ENCODE measurements at places on chromosomes 4 and X.

DNA sequence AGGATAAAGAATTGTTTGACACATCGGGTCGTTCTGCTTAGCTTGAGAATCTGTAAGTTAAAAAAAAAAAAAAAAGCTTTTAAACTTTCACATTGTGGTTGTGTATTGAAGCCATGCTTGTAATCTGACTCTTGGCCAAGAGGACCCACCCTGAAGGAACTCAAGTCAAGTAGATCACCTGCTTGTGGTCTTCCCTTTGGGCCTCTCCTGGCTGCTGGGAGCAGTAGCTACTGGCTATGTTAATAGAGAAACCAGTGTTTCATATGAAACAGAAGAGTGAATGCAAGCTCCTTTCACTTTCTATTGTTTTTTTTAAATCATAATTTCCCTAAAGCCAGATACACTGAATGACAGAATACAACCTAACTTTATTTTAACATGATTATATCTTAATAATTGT is 402.4 kb upstream of the NDST4 start:
- no peak for DNase-seq

DNA sequence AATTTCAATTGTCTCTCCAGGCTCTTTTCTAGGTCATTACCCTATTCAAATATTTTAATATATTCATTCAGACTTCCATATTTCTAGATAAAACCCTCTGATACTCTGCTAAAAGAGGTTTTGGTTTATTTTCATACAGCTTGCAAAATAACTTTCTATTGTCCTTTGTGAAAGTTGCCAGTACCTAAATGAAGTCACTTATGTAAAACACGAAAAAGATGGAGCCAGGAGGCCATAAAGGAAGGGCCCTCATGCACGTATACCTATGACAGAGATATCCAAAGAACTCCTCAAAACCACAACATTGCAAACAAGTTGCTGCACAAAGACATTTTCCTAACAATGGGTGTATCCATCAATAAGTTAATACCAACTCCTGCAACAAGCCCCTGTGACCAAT is 25.7 kb upstream of the ELOVL6 start:
- DNase-seq: no peak

DNA sequence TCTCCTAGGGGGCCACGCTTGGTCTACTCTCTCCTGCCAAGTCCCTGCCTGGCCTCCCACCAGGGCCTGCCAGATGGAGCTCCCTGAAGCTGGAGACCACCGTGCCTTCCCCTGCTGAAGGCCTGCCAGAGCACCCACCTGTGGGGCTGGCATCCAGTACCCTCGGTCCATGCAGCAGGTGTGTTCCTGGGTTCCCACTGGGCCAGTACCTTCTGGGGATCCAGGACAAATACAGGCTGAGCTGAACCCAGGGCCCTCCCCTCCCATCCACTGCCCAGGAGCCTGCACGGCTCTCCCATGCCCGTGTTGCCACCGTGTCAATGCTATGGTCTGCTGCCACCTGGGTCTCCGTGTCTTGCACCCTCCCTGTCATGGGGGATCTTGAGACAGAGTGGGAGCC is 68.8 kb downstream of the ABLIM2 start:
- DNase-seq: no peak

DNA sequence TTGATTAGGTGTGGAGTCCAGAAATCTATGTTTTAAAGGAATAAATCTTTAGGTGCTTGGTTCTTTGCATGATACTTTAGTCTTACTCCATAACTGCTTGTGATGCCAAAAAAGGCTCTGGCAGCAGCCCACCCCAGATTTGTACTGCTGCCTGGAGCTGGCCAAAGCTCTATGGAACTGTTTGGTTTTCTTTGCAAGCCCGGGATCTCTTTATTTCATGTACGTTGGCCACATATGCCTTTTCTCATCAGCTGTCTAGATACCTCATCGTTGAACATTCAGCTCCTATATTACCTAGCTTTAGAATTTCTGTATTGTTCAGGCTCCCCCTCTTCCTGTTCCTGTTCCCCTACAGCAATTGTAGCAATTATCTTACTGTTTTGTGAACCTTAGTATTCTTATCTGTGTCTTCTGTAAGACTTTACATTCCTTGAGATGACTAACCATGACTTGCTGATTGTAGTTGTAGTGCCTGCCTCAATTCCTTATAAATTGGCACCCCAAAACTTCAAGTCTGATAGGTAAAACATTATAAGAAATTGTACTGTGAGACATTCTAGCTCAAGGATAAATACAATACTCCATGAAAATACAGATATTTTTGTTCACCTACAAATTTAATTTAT is 199.4 kb upstream of the GPRIN3 start:
- DNase-seq: peak; percentile 18

DNA sequence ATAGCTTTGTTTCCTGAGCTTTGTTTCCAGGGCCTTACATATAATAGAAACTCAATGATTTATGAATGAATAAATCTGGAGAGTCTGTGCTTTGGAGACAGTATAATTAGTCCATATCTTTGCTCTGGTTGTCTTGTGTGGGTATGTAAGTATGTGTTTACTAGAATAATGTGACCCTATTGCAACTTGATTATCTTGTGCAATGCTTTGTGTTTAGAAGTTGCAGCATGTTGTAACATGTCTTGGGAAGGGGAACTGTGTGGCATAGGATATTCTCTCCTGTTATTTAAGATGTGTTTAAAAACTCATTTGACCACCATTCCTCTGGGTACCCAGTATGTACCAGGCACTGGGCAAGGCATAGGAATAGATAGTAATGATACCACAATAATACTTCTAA is 6.1 kb downstream of the SPATA18 start:
- no peak for DNase-seq

GRCh38 chrX:106481341-106481740 is 130.4 kb upstream of the RADX start:
- DNase-seq: peak; percentile 68

DNA sequence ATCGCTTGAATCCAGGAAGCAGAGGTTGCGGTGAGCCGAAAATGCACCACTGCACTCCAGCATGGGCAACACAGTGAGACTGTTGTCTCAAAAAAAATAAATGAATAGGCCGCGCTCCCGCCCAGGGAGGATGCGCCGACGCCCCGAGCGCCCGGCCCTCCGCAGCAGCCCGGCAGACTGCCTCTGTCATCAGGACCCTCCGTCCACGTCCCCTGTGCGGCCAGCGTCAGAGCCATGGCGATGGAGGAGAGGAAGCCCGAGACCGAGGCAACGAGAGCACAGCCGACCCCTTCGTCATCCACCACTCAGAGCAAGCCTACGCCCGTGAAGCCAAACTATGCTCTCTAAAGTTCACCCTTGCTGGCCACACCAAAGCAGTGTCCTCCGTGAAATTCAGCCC is 21.4 kb downstream of the LIAS start:
- no peak for DNase-seq

GRCh38 chrX:22674932-22675331 is 324.8 kb upstream of the DDX53 start:
- no peak for DNase-seq

DNA sequence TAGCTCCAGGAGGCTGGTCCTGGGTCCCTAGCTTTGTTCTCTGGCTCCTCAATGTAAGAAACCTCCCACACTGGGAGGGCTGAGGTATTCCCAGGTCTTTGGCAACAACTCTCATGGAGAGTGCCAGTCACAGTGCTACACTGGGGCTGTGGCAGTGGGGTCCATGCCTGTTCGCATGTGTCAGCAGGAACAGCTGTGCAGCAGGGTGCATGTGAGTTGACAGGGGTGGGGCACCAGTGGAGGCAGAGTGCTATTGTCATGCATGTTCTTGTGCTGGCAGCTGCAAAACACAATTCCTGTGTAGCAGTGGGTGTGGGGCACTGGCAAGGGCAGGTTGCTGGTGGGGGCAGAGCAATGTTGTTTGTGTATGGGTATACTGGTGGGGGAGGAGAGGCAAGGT is 246.0 kb downstream of the CXXC4 start:
- DNase-seq: no peak

DNA sequence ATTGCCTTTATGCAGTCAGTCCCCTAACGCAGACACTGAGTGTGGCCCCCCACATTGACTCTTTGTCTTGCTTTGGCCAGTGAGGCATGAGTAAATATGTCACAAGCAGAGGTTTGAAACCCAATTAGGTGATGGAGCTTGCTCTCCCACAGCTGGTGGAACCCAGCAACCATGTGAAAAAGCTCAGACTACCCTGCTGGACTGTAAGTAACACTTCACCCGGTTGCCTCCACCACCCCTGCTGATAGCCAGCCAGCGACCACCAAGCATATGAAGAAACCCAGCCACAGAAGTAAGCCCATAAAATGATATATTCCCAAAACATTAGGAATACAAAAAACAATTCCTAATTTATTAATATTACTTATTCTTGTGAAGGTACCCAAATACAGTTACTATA is 21.6 kb upstream of the PDCL2 start:
- DNase-seq: no peak

GRCh38 chr4:174214101-174214878 is 69.2 kb downstream of the FBXO8 start:
- DNase-seq: peak; percentile 17

DNA sequence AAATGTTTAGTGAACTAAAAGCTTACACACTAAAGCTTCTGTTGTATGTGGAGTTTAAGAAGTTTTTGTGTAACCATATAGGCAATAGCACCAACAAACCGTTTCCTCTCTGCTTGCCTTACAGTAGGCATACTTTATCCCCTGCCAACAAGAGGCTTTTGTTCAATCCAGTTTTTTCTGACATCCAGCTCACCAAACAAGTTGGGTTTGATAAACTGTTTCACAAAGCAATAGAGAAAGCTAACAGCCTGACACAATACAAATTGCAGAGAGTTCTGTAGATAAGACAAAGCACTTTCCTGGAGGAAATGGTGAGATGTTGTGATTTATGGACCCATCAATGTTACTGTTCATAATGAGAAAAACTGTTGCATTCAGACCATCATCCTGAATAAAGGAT is 53.8 kb downstream of the PACRGL start:
- no peak for DNase-seq

DNA sequence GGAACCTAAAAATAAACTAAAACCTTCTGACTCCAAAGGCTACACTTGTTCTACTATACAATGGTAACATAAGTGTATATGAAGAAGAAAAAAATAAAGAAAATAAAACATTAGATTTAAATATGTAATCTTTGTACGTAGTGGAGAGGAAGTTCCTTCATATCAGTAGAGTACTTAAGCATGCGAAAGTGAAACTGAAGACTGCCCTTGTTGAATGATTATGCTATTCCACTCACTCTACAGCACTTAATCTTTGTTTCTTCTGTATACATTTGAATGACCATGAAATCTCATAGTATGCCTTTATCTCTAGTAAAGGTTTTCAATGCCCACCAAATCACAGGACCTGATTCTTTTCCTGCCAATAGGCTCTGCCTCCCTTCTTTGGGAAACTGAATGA is 78.9 kb downstream of the NDST3 start:
- no peak for DNase-seq

DNA sequence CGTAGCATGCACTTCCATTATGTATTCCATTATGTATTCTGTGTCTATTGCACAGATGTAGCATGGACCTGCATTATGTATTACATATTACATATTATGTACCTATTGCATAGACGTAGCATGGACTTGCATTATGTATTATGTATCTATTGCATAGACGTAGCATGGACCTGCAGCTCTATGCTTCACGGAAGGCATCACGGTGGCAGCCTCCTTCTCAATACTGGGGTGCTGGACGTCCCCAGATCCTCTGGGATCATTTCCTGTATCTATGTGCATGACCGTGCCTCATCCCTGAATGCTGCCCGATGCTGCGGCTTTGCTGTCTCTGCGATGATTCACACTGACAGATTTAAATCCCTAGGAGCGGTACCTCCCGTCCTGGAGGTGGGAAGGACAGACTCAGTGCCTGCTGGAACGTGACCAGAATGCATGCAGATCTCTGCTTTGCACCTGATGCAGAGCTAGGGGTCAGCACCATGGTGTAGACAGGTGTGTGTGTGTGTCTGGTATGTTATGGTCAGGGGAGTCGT is 317.5 kb downstream of the DHRSX start:
- DNase-seq: no peak

GRCh38 chr4:11544211-11544610 is 115.5 kb upstream of the HS3ST1 start:
- DNase-seq: no peak

DNA sequence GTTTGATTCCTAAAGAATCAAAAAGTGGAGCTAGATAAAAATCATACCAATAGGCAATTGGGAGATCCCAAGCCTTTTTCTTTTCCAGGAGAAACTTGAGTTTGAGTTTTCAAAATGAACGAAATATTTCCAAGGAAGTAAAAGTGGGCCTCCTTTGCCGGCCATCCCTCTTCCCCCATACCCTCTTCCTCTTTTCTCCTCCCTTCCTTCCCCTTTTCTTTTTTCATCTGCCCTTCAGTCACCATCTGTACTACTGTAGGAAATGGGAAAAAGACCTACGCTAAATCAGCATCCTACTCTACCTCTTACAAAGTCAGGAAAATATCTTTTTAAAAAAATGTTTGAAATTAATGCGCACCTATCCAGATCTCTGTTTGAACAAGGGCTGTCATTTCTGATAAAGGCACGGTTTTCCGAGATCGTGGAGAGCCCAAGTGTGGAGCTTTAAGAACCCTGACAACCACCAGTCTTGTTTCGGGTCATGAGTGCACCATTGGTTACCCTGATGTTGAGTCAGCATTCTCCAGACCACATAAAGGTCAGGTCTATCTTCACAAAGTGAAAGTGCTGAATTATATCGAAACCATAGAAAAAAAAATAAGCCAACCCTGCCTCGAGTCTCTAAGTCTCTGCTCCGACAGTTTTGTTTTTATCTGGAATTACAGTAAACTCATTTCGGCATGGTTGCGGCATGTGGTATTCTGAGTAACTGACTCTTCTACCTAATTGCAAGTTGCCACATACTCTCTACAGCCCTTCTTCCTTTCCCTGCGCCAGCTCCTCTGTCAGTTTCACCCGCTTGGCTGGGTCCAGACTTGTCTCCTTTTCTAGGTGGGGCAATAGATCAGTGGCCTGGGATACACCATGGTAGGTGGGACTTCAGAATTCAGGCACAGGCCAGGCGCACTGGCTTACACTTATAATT is 140.2 kb upstream of the KLF3 start:
- no peak for DNase-seq
